Stimulated activated CD8-positive, alpha-beta memory T cell treated with anti-CD3 and anti-CD28 coated beads, Interleukin-15, amount 100 ng/mL, for 4 hours (primary cell): ENCODE measurements at places on chromosomes 5 and 9.

DNA sequence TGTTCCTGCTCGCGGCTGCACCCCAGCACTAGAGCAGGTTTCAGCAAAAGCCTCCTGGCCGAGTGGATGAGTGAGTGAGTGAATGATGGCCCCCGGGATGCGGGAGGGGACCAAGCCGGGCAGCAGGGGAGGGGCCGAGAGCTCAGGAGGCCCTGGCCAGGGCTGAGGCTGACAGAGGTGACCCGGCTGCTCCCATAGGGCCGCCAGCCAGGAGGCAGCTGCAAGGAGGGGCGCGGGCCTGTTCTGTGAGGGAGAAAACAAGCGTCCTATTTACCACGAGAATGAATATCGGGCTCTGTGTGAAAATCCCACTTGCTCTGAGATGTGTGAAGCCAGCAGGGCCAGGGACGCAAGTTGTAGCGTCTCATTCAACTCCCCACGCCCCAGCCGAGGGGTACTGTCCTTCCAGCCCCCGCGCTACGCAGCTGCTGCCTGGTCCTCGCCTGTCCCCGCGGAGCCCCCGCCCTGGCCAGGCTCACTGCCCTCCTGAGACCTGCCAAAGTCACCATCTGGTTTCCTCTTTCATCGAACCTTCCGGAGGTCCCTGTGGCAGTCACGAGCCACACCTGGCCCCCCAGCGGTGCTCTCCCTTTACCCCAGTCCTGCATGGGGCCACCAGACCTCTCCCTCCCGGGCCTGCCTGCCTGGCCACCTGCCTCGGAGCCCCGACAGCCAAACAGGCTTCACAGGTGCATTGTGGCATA is 38.8 kb downstream of the RASGEF1C start:
- DNase-seq = no peak

GRCh38 chr5:2329741-2330140 is 421.7 kb downstream of the IRX2 start:
- DNase-seq = no peak

DNA sequence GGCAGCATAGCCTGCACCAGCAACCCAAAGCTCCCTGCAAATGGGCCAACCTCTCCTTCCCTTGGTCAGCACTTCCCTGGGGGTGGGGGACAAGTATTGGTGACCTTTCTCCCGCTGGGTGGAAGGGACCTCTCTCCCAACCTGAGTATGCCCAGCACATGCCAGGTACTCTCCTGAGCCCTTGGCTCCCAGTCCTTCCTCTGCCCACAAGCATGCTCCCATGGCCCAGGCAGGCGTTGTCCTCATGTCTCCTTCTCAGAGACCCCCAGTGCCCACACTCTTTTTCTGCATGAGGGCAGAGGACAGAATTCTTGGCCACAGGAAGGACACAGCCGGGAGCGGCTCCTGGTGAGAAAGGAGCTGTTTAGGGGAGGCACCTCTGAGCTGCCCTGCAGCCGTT is 60.3 kb downstream of the PHF2 start:
- no peak for DNase-seq

DNA sequence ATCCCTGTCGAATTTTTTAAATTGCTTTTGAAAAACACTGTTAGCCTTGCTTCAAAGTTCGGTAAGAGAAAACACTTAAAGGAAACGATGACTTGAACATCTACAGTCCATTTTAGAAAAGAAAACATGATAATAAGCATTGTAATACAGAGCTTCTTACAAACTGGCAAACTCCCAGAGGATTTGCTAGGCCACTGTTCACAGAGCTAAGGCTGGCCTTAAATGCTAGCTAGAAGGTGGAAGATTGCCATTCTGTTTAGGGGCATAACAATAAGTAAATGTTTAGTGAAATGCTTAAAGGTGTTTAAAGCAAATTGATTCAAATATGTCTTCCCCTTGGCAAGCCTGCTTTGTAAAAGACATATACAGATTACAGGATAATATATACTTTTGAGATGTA is 169.6 kb downstream of the TLE4 start:
- DNase-seq = no peak

- DNase-seq = no peak
These were observed 15.2 kb downstream of the FBXL7 start for GRCh38 chr5:15515229-15515628.

DNA sequence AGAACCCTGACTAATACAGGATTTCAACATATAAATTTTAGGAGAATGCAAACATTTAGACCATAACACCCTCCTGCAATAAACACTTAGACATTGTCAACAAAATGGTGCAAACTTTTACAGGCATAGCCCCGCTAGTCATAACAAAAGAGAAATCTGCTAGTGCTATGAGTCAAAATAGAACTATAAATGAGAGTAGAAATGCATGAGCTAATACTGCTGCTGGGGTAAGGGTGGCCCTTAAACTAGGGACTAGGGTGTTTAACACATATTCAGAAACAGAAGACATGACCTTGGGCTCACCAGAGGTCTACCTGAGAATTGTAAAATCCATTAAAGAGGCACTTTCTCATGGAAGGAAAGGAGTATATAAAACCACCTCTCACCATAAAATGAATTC is 131.6 kb downstream of the TLR4 start:
- DNase-seq = no peak

GRCh38 chr9:115495052-115495635 is 377.2 kb upstream of the TNC start:
- no peak for DNase-seq

DNA sequence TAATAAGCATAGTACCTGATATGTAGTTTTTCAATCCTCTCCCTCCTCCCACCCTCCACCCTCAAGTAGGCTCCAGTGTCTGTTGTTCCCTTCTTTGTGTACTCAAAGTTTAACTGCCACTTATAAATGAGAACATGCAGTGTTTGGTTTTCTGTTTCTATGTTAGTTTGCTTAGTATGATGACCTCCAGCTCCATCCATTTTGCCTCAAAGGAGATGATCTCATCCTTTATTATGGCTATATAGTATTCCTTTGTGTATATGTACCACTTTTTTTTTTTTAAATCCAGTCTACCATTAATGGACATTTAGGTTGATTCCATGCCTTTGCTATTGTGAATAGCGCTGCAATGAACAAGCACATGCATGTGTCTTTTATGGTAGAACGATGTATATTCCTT is 20.5 kb downstream of the POLK start:
- DNase-seq = no peak

GRCh38 chr5:143931476-143931875 is 119.5 kb downstream of the HMHB1 start:
- DNase-seq = no peak

DNA sequence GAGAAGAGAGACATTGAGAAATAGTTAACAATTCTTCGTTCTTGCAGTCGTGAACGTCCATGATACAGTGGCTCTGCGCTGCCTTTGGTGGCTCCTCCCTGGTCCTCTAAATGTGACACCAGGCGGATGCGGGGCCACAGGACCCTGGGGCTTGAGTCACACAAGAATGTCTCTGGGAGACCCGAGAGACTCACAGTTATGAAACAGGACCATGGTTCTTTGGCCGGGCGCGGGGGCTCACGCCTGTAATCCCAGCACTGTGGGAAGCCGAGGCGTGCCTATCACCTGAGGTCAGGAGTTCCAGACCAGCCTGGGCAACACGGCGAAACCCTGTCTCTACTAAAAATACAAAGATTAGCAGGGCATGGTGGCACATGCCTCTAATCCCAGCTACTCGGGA is 767 bp upstream of the ZDHHC11 start:
- DNase-seq = no peak

DNA sequence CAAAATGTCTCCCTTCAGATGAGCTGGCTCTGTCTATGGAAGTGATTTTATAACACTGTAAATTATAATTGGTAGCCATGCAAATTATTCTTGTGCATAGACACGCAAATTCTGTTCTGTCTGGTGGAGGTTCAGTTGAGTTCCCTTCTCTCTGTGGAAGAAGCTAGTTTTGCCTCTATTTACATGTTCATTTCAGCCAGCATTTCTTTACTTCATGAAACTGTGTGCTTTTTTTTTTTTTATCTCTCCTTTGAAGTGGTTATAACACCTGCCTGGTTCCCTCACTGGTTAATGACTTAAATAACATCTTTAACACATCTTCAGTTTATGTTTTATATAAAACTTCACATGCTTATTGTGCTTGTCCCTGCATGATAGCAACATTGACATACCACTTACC is 149.4 kb upstream of the FBXL7 start:
- DNase-seq = no peak
